ENCODE measurements at places on chromosomes 16 and 17. TPM values are rescaled to one million over a fixed set of nuclear protein-coding genes. Genes with fewer than 3 reads are reported as not detected.

DNA sequence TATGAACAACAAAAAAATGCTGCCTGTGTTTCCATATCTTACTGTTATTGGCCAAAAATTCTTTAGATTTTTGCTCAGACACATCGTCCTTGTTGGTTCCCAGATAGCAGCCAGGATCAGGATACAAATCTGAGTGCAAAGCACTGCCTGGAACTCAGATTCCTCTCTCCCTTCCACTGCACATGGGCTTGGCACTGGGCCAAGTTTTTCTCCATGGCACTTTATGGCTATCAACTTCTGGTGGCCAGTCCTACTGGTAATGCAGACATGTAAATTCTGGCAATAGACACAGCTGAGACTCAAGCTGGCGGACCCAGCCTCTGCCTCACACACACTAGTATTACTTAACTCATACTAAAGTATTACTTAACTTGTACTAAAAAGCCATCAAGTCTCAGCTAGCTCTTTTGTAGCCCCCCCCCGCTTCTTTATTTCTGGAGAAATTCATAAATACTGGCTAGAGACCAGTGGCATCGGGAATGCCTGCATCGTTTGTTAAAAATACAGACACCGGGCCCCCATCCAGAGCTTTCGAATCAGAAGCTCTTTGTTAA lies 181.2 kb upstream of the COX10 start:
- no peaks in the 10 kb centered on the region for H3K27me3 ChIP-seq
- no peaks in the 10 kb centered on the region for H3K36me3 ChIP-seq
- H3K4me3 ChIP-seq: no peak overlapping the region
- no peak overlapping the region for H3K27ac ChIP-seq

DNA sequence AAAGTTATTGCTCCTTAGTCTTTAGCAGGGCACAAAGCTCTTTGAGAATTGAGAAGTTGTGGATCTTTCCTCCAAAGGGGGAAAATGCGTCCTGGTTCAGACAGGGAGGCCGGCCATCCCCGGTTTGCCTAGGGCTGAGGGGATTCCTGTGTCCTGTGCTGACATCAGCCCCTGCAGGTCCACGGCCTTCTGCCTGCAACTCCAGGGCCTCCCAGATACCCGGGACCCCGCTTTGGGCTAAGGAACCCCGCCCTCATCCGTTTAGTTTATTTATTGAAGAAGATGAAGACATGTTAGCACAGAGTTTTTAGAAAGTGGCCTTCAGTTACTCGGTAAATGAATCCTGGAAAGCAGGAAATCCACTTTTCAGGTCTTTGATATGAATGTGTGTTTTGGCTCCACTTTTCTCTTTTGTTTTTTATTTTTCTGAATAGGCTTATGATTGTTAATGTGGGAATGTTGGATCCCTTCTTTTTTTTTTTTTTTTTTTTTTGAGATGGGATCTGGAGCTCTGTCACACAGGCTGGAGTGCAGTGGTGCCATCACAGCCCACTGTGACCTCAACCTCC lies 65.6 kb downstream of the CRISPLD2 start:
- no peak overlapping the region for H3K4me3 ChIP-seq
- no peaks in the 10 kb centered on the region for H3K4me1 ChIP-seq
- no peak for DNase-seq
- no peak overlapping the region for H3K27ac ChIP-seq
- H3K36me3 ChIP-seq: no peaks in the 10 kb centered on the region
- peaks cover 16% of the 10 kb centered on the region for H3K27me3 ChIP-seq

- H3K36me3 ChIP-seq: peaks cover 58% of the 10 kb centered on the region
- H3K4me1 ChIP-seq: peaks cover 12% of the 10 kb centered on the region
- no peak for DNase-seq
Observed at GRCh38 chr17:35683591-35683990, 47.8 kb upstream of the RASL10B start.

DNA sequence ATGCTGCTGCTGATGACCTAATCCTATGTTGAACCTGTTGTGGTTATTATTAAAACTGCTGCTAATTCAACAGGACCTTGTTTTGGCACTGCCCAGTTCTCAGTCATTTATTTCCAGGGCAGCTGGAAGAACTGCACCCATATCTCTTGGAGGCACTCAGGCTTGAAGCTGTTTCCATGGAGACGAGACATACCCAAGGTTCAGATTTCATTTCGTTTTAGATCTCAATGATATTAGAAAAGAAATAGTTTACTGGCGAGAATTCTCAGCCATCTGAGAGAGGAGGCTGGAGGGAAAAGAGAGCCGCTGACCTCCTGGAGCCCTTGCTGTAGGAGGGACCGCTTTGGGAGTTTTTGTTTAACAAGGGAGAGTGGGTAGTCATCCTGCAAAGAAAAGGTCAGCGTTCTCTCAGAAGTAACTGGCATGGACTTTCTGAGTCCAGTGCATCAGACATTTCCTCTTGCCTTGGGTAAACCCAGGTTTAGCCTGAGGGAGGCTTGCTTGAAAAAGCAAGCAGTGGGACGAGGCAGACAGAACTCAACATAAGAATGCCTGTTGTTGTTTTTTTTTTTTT lies 75.4 kb downstream of the YPEL2 start:
- H3K4me3 ChIP-seq: no peak overlapping the region
- peaks cover 12% of the 10 kb centered on the region for H3K36me3 ChIP-seq
- peaks cover 13% of the 10 kb centered on the region for H3K4me1 ChIP-seq

- H3K27me3 ChIP-seq: peaks cover 21% of the 10 kb centered on the region
- no peak overlapping the region for H3K4me3 ChIP-seq
- no peak overlapping the region for H3K27ac ChIP-seq
Observed at GRCh38 chr17:57920916-57921703, 34.1 kb downstream of the CUEDC1 start.

- no peak overlapping the region for H3K4me3 ChIP-seq
- H3K27me3 ChIP-seq: no peaks in the 10 kb centered on the region
- no peak overlapping the region for H3K27ac ChIP-seq
- no peak for DNase-seq
- no peaks in the 10 kb centered on the region for H3K36me3 ChIP-seq
- no peaks in the 10 kb centered on the region for H3K4me1 ChIP-seq
Observed at GRCh38 chr16:73016488-73016830, 31.5 kb downstream of the ZFHX3 start.

DNA sequence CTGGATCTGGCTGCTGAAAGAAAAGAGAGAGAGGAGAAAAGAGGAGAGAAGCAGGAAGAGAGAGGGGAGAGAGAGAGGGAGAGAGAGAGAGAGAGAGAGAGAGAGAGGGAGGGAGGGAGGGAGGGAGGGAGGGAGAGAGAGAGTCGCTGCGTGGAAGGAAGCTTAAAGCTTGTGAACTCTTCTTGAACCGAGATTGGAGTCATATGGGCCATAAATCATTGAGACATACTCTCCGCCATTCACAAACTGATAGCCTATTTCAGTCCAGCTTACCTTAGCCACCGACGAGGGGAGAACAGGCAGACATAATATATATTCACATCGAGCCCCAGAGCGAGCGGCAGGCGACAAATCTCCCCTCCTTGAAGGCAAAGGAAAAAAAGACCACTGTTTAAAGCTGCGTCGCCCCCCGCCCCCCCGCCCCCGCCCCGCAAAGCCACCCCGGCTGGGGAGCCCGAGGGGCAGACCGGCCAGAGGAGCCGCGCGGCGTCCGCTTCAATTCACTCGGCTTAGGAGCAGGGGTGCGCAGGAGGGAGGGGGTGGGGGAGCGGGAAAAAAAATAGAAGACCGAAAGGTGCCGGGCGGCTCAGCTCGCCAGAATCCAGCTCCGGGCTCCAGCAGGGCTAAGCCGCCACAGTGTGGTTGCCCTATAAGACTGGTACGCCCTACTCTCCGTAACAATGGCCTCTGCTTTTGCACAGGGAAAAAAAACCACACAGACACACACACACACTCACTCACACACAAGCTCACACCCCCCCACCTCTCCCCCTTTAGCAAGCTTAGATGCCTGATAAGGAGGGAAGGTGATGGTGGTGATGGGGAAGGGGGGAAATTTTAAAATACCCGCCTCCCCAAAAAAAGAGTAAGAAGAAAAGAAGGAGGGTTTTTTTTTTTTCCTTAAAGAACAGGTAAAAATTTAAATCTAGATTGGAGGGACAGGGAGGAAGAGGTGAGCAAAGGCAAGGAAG lies 10.6 kb upstream of the HOXB2 start:
- peak overlapping the region; percentile 60 for H3K4me3 ChIP-seq
- peaks cover 4% of the 10 kb centered on the region for H3K36me3 ChIP-seq
- H3K27me3 ChIP-seq: peaks cover 13% of the 10 kb centered on the region

DNA sequence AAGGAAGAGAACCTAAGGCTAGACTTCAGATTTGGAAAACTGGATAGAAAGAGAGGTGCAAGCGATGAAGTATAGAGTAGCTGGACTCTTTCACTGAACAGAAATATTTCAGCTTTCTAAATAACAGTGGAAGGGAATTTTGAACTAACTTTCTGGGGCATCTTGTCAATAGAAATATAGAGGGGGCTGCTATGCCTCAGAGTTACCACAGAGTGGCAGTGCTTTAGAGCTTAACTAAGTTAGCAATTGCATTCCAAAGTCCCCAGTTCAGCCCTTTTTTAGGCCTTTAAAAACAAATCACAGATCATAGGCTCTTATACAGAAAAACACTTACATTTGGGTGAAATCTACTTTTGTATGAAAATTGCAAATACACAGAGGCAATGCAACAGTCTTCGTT lies 154.2 kb upstream of the CDH8 start:
- H3K4me1 ChIP-seq: no peaks in the 10 kb centered on the region
- no peak for DNase-seq
- H3K36me3 ChIP-seq: no peaks in the 10 kb centered on the region
- no peak overlapping the region for H3K27ac ChIP-seq
- no peak overlapping the region for H3K4me3 ChIP-seq

GRCh38 chr17:12545877-12546513 lies 119.7 kb upstream of the MYOCD start:
- H3K36me3 ChIP-seq: no peaks in the 10 kb centered on the region
- H3K27me3 ChIP-seq: no peaks in the 10 kb centered on the region
- H3K27ac ChIP-seq: no peak overlapping the region

GRCh38 chr17:58325289-58325726 lies 3.3 kb downstream of the TSPOAP1 start:
- peaks cover 51% of the 10 kb centered on the region for H3K36me3 ChIP-seq
- H3K27ac ChIP-seq: peak overlapping the region; percentile 75
- H3K27me3 ChIP-seq: peaks cover 6% of the 10 kb centered on the region
- DNase-seq: peak; percentile 57
- H3K4me1 ChIP-seq: peaks cover 38% of the 10 kb centered on the region

- peaks cover 2% of the 10 kb centered on the region for H3K36me3 ChIP-seq
- no peak for DNase-seq
- H3K4me3 ChIP-seq: no peak overlapping the region
- H3K27ac ChIP-seq: no peak overlapping the region
Observed at GRCh38 chr16:86668136-86668910, 90.0 kb downstream of the FOXL1 start.

GRCh38 chr16:77767211-77767610 lies 21.2 kb upstream of the VAT1L start:
- H3K36me3 ChIP-seq: no peaks in the 10 kb centered on the region
- H3K27ac ChIP-seq: no peak overlapping the region
- no peak overlapping the region for H3K4me3 ChIP-seq
- no peaks in the 10 kb centered on the region for H3K4me1 ChIP-seq
- no peaks in the 10 kb centered on the region for H3K27me3 ChIP-seq

DNA sequence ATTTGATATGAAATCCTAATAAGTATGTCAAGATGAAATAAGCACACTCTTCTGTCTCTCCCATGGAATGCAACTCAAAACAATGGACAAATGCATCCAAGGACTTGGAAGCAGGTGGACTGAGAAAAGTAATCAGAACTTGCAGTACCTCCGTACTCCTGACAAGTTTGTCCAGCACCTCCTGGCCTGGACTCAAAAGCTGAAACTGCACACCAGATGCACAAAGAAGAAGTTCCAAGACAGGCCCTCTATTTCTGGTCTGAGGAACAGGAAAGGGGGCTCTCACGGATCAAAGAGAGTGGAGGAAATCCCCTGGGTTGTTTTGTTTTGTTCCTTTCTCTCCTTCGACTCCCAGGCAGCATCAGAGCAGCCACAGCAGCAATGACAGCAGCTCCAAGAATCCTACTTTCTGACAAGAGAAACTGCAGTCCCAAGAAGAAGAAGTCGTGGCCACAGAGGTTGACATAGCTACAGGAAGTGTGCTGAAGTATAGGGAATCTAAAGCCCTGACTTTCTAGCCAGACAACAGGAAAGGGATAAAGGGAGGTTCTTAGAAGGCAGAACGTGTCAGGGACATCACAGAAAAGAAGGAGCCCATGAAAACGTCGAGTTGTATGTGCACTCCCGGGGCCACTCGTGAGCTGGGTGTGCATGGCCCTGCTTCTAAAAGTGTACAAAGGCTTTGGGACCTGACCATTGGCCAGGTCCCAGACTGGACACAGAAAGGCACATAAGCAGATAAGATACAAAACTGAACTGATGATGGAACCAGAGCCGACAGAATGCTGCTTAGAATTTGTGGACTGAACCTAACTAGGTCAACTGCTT lies 29.3 kb downstream of the AKAP10 start:
- peaks cover 30% of the 10 kb centered on the region for H3K4me1 ChIP-seq
- H3K4me3 ChIP-seq: no peak overlapping the region
- H3K27me3 ChIP-seq: no peaks in the 10 kb centered on the region
- H3K27ac ChIP-seq: peak overlapping the region; percentile 40

- no peak overlapping the region for H3K4me3 ChIP-seq
- H3K27me3 ChIP-seq: peaks cover 7% of the 10 kb centered on the region
- peaks cover 4% of the 10 kb centered on the region for H3K4me1 ChIP-seq
Observed at GRCh38 chr17:16981928-16982327, 10.0 kb upstream of the TNFRSF13B start.

- H3K27me3 ChIP-seq: no peaks in the 10 kb centered on the region
- peaks cover 64% of the 10 kb centered on the region for H3K4me1 ChIP-seq
Observed at GRCh38 chr17:4938688-4939545, 929 bp downstream of the SLC25A11 start.

DNA sequence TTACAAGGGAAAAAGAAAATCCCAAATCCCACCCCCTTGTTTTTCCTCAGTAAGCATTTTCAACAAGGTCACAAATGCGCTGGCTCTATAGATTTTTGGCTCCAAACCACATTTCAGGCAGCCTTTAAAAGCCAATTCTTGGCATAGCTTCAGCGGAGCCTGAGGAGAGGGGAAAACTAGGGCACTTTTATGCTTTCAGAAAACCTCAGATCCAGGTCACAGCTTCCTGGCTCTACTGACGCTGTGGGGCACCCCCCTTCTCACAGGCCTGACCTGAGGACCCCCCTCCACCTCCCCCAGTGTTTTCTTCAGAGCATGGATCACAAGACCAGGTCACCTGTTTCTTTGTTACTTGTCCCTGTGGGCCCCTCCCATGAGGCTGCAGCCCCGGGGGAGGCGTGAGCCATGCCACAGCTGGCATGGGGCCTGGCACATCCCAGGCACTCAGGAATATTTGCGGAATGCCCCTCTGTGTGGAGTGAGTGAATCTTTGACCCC lies 30.1 kb upstream of the MTSS2 start:
- DNase-seq: no peak
- no peak overlapping the region for H3K27ac ChIP-seq
- peaks cover under 1% of the 10 kb centered on the region for H3K4me1 ChIP-seq
- H3K27me3 ChIP-seq: no peaks in the 10 kb centered on the region
- no peak overlapping the region for H3K4me3 ChIP-seq

- H3K36me3 ChIP-seq: peaks cover 40% of the 10 kb centered on the region
- H3K27me3 ChIP-seq: no peaks in the 10 kb centered on the region
- no peak overlapping the region for H3K4me3 ChIP-seq
- peak overlapping the region; percentile 7 for H3K27ac ChIP-seq
- peaks cover 7% of the 10 kb centered on the region for H3K4me1 ChIP-seq
Observed at GRCh38 chr16:84080378-84080777, 36.4 kb downstream of the MBTPS1 start.

The ANKRD40CL gene
- total RNA-seq: not detected

The PPP1R9B gene
- 115 TPM for total RNA-seq

The ZFP90 gene
- total RNA-seq: 32.1 TPM

The TP53TG3C gene
- total RNA-seq: not detected

The ALOX12 gene
- not detected for total RNA-seq

The ARMC7 gene
- total RNA-seq: 17.0 TPM

The ABCC3 gene
- total RNA-seq: not detected
